ENCODE measurements at places on chromosomes 3 and 15.
A peak's percentile ranks its signal among the peaks of the same experiment; 100 is the strongest.

DNA sequence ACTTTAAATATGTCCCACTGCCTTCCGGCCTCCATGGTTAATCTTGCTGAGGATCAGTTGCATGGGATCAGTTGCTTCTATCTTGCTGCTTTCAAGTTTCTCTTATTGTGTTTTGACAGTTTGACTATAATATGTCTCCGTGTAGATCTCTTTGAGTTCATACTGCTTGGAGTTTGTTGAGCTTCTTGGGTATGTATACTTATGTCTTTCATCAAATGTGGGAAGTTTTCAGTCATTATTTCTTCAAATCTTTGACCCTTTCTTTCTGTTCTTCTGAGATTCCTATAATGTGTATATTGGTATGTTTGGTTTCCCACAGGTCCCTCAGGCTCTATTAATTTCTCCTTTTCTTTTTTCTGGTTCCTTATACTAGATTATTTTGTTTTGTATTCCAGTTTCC is 30.8 kb downstream of the PCCB start:
- no peak for DNase-seq

- DNase-seq: no peak
Observed at GRCh38 chr3:127167315-127168043, 25.5 kb upstream of the PRR23E start.

DNA sequence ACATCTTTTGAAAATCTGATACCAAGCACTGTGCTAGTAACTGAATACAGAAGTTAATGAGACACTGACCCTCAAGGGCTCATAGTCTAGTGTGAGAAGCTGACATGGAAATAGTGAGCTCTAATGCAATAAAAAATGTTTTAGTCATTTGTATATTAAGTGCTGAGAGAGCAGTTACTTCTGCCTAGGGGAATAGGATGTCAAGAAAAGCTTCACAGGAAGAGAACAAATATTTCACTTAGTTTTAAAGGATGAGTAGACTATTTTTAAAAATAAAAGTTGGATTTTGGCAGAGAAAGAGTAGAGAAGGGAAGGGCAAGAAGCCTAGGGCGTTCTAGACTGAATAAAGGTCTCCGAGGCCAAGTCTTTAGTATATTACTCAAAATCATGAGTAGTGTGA is 158.4 kb downstream of the ATG7 start:
- DNase-seq: no peak

GRCh38 chr3:128973988-128974564 is 19.8 kb downstream of the CFAP92 start:
- DNase-seq: no peak

DNA sequence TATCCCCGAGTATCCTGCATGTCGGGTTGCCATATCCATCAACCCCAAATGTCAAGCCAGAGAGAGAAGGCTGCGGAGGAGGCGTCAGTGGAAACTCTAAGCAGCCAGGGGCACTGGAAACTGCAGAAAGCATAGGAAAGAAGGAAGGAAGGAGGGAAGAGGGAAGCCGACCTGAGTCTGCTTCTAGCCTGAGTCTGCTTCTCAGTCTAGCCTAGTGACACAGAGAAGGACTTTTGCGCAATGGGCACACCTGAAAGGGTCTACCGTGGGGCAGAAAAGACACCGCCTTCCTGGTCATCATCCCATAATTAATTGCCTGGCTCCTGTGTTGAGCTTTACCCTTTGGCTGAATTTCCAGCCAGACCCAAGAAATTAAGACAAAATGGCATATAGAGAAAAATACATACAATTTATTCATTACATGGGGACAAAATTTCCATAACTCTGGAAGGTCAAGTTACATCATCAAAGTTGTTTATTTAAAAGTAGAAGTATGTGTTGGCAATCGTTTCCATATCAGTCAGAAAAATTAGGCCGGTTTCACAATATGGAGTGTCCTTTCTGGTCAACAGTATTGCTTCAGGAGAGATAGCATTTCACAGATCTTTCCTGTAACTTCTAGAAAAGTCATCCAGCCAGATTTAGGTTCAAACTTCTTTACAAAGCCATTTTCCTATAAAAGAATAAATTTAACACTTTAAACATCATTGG is 10.3 kb downstream of the BCL2A1 start:
- DNase-seq: no peak

DNA sequence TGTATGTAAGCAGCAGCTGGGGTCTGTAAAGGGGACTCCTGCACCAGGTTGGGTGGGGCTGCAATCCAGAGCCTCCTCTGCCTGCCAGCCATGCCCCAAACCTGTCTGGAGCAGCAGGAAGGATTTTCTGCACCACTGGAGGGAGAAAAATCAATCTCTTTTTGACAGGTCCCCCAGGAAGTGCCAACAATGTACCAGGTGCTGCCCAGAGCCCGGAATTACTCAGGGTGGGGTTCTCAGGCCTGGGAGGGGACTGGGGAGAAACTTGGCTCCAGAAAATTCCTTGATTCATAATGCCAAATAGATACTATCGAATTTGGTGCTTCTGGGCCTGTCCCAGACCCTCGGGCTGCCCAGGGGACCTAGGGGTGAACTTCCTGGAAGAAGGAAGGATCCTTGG is 52.6 kb downstream of the WNT7A start:
- no peak for DNase-seq

- no peak for DNase-seq
Observed at GRCh38 chr3:46080969-46081345, 53.7 kb upstream of the XCR1 start.

- no peak for DNase-seq
Observed at GRCh38 chr15:29067949-29068348, 182.2 kb downstream of the APBA2 start.

DNA sequence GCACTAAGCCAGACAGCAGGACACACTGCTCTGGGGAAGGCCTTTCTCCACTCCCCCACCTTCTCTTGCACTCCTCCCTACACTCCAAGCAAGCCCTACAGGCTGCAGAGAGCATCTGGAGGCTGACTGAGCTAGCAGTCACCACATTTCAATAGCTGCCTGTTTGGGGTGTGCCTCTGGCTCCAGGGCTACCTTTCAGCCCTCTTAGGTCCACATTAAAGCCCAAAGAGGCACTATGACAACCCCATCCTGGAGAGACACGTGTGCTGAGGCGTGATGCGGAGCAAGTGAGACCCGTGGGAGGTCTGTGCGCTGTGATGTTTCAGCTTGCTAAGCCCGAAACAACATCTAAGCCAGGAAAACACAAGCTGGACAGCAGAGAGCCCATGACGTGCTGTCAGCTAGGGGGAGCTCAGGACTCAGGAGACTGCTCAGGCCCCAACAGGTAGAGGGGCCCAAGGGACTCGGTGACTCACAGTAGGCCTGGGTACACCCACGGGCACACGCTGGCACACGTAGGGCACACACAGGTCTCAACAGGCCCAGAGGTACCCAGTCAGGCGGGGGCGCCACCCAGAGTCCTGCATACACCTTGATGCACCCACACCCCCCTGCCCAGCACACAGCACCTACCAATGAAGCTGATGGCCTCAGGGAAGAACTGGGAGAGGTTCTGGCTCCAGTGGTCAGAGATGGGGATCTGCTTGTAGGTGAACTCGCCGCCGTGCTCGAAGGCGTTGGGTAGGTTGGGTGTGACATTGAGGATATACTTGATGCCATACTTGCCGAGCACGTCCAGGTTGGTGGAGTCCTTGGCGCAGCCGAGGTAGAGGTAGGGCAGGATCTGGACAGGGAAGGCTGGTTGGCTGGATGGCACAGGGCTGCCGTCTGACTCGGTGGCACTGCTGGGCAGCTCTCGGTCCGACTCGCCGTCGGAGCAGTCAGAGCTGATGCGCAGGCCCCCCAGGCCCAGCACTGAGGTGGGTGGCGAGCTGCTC is 2.8 kb downstream of the DUSP7 start:
- peak; percentile 24 for DNase-seq

DNA sequence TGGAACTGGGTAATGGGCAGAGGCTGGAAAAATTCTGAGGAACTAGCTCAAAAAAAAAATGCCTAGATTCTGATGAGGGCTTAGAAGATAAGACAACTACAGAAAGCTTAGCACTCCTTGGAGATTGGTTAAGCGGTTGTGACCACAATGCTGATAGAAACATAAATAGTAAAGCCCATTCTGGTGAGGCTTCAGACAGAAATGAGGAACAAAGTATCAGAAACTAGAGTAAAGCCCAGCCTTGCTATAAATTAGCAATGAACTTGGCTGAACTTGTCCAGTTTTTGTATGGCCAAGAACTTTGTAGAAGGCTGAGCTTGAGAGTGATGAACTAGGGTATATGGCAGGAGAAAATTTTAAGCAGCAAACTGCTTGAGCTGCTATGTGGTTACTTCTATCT is 25.4 kb downstream of the GOLGB1 start:
- DNase-seq: no peak

GRCh38 chr3:132870541-132870940 is 148.3 kb upstream of the NPHP3 start:
- DNase-seq: no peak

- no peak for DNase-seq
Observed at GRCh38 chr15:98674336-98674735, 26.0 kb downstream of the IGF1R start.

GRCh38 chr15:88341653-88342052 is 85.1 kb upstream of the NTRK3 start:
- no peak for DNase-seq

- DNase-seq: no peak
Observed at GRCh38 chr3:168457954-168458539, 362.3 kb upstream of the GOLIM4 start.

- DNase-seq: no peak
Observed at GRCh38 chr3:182810574-182811268, 17.4 kb downstream of the ATP11B start.

GRCh38 chr3:20096135-20096685 is 56.0 kb downstream of the KAT2B start:
- no peak for DNase-seq

DNA sequence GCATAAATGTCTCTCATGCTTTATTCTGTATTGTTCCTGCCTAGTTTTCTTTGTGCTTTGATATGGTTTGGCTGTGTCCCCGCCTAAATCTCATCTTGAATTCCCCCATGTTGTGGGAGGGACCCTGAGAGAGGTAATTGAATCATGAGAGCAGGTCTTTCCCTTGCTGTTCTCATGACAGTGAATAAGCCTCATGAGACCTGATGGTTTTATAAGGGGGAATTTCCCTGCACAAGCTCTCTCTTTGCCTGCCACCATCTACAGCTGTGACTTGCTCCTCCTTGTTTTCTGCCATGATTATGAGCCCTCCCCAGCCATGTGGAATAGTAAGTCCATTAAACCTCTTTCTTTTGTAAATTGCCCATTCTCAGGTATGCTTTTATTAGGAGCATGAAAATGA is 1596.6 kb downstream of the SI start:
- DNase-seq: no peak

GRCh38 chr15:70071799-70072198 is 25.9 kb downstream of the TLE3 start:
- no peak for DNase-seq

DNA sequence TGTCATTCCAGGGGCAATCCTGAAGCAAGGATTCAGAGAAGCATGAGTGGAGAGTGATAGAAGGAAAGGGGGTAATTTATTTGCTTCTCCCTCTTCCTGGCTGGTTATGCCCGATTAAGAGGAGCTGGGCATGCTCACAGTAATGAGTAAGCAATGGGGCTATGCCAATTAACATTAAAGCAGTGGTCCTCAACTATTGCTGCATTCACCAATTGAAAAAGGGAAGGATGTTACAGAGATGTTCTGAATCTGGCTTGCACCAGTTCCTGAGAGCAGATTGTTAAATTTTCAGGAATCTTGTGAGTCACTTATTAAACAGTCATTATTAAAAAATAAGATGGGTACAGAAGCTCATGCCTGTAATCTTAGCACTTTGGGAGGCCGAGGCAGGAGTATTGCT is 85.9 kb upstream of the ZBTB20 start:
- no peak for DNase-seq

DNA sequence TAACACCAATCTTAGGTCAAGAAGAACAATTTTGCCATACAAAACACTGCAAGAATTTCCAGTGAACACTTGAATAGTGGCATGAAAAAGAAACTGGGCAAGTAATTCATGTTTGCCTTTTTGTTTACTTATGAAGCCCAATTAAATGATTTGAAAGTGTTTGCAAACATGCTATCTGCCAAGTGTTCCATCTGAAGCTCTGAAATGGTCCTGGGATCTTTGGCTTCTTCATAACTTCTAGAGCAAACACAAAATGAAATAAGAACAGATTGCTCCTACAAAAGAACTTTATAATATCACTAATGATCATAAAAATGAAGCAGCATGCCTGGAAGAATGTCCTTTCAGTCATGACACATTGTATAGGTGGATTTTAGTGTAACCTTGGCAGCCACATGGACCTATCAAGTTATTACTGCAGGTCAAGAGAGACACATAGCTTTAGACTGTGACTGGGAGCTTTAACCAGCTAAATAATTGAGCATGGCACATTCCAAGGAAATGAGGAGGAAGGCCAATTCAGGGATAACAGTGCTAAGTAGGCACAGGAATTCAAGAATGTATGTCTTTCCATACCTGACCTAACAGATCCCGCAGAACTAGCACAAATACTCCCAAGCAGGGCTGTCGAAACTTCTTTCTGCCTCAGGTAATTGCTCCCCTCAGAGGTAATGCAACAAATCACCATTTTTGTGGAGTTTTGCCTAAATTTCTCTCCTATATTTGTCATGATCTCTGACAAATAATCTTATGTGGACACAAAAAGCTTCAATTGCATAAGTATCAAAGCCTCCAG is 144.6 kb downstream of the DUT start:
- DNase-seq: no peak

GRCh38 chr3:45232521-45232920 is 6.4 kb upstream of the TMEM158 start:
- DNase-seq: no peak

DNA sequence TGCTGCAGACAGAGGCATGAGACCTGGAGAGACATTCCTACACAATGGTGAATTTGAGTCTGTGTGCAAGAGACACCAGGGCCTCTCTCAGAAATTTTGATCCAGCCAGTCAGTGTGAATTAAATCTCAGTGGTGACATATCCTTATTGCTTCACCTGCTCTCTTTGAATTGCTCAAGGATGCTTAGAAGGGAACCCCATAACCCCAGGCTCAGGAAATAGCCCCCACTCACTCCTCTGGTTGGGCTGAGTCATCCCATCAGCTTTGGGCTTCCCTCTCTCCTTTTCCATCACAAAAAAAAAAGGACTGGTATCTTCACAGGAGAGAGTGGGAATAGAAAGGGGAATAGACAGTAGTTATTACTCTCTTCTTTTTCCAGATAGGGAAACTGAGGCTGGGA is 33.0 kb upstream of the LARS2 start:
- no peak for DNase-seq

DNA sequence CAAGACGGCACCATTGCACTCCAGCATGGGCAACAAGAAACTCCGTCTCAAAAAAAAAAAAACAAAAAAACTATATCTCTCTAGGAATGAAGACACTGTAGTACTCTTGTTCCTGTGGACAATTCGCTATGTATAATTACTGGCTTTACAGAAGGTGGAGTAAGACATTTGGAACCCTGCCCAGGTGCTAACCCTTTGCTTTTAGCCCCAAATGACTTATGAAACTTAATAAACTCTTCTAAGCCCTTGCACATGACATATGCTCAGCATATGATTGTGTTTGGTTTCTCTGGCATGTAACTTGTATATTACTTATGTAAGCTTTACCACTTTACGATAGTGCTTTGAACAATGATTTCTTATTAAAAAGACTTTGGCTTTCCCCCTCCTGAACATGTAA is 27.3 kb upstream of the PRTG start:
- DNase-seq: no peak
